Coronary artery (tissue), 2 donors: ENCODE measurements at places on chromosomes 7 and 10.

GRCh38 chr7:95886501-95887090 lies 114.2 kb downstream of the DYNC1I1 start:
- DNase-seq = no peak

GRCh38 chr10:75332081-75332480 lies 69.5 kb downstream of the ZNF503 start:
- no peak for DNase-seq

- no peak for DNase-seq
Observed at GRCh38 chr7:106039486-106040060, 72.5 kb downstream of the SYPL1 start.

- no peak for DNase-seq
Observed at GRCh38 chr10:4345877-4346646, 479.9 kb upstream of the AKR1E2 start.

DNA sequence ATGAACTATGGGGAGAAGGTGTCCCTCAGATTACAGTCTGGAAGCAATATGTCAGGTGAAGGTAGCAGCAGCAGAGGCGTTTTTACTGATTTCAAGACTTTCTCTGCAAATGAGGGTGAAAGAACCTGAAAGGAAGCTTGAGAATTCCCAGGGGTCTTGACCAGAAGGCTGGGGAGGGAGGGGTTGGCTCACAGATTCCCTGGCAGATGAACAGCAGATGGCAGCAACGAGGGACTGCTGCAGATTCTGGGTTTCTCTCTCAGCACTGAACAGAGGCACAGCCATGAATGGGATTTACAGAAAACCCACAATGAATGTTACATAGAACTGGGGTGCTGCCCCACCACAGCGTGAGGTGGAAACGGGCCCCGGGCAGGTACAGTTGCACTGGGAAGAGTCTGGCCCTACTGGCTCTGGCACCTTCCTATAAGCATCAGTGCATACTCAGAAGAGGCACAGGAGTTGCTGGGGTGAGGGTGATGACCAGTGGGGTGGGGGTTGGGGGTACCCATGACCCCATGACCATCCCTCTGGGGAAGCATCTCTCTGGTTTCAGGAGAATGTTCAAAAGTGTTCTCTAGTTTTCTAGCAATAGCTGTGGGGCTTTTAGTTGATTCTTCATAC lies 317.8 kb downstream of the SH2D4B start:
- DNase-seq = no peak

DNA sequence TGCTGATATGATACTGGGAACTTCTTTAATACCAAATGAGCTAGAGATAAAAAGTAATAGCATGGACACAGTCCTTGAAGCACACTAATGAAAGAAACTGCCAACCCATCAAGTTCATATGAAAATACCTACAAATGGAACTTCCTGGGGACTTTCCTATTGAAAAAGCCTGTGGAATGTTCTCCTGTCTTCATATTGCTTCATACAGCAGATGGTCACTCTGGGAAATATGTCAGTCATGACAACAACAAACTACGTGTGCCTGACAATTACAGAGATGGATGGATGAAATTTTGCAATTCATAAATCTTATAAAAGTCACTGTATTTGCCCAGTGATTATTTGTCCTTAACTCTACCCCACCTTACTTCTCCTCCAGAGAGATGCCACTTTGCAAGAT lies 106.6 kb upstream of the COL1A2 start:
- no peak for DNase-seq

DNA sequence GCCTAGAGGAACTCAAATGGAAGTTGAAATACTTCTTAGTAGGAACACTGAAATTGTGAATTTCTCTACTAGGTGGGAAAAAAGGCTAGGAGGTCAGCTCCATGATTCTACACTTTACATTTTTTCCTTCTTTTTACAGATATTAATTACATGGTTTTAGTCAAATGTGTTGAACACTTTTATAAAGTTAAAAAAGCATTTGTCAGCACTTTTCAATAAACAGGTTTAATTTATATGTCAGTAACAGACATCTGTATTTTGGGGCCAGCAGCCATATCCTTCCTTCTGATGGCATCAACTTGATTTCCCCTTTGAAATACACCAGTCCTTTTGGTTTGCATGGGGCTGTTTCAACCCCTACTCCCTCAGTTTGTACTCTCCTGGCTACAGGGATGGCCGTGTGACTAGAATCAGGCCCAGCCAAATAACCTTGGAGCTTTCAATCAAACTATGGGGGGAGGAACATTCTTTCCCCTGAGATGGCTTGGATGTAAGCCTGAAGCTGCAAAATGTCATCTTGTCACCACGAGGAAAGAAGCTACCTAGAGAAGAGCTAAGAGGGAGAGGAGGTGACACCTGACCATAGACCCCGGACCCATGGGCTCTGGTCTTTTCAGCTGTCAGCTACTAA lies 171.0 kb upstream of the NEBL start:
- no peak for DNase-seq

- no peak for DNase-seq
Observed at GRCh38 chr7:78695826-78696225, 757.6 kb downstream of the MAGI2 start.

- no peak for DNase-seq
Observed at GRCh38 chr7:80220022-80220634, 85.5 kb downstream of the GNAI1 start.

- DNase-seq = peak; percentile 45
Observed at GRCh38 chr10:129470103-129470851, 3.2 kb downstream of the MGMT start.

GRCh38 chr10:102131286-102132170 lies 1.3 kb upstream of the PPRC1 start:
- no peak for DNase-seq

DNA sequence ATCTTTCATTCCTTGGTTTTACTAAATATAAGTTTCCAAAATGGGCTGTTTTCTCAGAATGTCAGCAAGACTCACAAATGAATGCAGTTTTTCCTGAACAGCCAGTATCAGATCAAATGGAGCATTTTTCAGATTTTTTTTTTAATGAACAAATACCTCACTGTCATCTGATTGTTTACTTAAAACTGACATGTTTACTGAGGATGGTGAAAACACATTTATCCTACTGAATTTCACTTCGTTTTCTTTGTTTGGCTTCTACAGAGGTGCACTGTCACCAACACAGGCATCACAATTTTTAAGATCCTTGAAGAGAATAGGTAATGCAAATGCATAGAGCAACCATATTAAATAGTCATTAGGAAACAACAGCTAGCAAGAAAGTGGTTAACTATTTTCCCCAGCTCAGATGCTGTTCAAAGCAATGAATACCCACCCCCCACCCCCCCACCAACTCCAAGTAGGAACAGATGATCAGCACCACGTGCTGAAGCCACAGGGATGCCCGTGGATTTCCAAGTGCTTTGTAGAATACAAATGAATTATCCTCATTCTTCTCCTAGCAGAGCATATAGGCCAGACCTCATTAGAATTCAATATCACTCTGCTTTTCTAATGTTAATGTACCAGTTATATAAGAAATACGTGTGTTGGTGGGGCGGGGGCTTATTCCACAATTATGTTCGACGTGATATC lies 205.9 kb downstream of the SKAP2 start:
- no peak for DNase-seq

- no peak for DNase-seq
Observed at GRCh38 chr7:6714360-6714759, 7.6 kb upstream of the ZNF12 start.

DNA sequence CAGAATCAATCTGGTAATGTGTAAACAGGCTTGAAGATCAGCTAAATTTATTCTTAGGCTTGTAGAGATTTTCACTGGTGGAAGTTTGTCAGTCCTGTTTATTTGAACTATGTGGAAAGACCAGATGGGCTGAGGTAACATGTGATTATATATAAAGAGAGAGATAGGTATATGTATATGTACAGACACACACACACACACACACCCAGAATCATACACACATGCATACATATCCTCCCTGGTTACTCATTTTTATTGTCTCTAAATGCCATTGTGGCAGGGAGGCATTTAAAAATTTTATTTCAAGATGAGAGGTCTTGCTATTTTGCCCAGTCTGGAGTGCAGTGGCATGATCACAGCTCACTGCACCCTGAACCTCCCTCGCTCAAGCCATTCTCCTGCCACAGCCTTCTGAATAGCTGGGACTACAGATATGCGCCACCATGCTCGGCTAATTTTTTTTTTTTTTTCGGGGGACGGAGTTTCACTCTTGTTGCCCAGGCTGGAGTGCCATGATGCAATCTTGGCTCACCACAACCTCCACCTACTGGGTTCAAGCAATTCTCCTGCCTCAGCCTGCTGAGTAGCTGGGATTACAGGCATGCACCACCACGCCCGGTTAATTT lies 78.1 kb upstream of the CYTH3 start:
- no peak for DNase-seq

DNA sequence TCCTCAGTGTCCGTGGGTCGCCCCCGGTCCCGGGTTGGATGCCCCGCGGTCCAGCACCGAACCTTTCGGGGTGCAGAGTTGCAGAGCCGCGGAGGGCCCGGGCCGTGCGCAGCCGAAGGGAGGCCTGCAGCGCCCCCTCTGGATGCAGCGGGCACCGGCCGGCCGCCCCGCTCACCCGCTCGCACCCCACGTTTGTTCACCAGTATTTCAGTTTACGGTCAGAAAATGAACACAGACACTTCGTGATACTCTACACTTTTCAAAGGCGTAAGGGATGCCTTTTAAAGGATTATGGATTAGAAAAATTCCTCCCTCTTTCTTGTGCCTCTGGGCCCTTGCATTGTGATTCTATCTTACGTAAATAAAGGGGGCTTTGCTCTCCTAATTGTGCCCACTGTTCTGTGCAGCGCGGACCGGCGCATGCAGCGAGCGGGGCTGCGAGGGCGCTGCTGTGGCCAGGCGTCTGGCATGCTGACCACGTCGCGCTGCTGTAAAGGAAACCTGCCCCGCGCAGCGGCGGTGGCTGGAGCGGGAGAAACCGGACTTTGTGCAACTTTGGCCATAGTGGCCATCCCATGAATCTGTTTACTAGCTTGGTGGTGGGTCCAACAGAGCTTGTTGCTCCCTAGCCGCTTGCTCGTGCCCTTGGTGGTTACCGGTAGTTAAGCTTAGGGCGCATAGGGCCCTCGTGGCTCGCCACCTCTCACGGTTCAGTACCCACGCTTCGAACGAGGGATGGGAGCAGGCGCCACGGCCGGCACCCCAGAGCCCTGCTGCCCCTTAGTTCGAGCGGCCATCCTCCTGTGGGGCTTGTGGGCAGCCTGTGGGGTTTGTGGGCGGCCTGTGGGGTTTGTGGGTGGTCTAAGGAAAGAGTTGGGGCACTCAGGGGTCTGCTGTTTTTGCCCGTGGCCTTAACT lies 739 bp upstream of the MEST start:
- DNase-seq = no peak

DNA sequence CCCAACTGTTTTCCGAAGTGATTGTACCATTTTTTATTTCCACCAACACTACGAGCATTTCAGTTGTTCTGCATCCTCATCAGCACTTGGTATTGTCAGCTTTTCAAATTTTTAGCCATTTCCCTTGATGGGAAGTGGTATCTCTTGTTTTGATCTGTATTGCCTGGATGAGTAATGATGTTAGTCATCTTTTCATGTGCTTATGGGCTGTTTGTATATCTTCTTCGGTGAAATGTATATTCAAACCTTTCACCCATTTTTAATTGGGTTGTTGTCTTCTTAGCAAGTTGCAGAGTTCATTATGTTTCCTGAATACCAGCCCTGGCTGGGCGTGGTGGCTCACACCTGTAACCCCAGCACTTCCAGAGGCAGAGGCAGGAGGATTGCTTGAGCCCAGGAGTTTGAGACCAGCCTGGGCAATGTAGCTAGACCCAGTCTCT lies 22.1 kb downstream of the CLIP2 start:
- DNase-seq = no peak

- DNase-seq = no peak
Observed at GRCh38 chr7:69661342-69661741, 63.1 kb downstream of the AUTS2 start.

- no peak for DNase-seq
Observed at GRCh38 chr10:3159152-3159551, 13.4 kb downstream of the PITRM1 start.

GRCh38 chr7:99997545-99998137 lies 17.8 kb upstream of the ZKSCAN1 start:
- DNase-seq = no peak

- DNase-seq = no peak
Observed at GRCh38 chr10:9301554-9301953, 1247.1 kb downstream of the GATA3 start.

- DNase-seq = no peak
Observed at GRCh38 chr10:5040781-5041470, 37.3 kb upstream of the AKR1C2 start.

GRCh38 chr10:17064435-17064834 lies 65.2 kb downstream of the CUBN start:
- DNase-seq = no peak

GRCh38 chr7:114217026-114217806 lies 197.4 kb upstream of the FOXP2 start:
- no peak for DNase-seq

- DNase-seq = no peak
Observed at GRCh38 chr7:45923290-45923689, 2.2 kb upstream of the IGFBP3 start.

DNA sequence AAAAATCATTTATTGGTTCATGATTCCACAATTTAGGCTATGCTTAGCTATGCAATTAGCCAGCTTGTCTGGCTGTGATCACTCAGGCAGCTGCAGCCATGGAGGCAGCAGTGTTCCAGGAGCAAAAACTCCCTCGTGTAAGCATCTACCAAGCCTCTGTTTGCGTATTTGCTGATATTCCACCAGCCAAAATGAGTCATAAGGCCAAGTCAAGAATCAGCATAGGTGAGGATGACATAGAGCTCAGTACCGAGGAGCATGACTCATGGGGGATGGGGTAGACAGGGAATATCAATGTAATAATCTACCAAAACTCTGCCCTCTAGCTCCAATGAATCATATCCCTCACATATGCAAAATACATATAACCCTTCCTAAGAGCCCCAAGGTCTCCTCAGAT lies 63.3 kb downstream of the IMMP2L start:
- no peak for DNase-seq

- DNase-seq = no peak
Observed at GRCh38 chr7:91266067-91266688, 1.9 kb downstream of the FZD1 start.

DNA sequence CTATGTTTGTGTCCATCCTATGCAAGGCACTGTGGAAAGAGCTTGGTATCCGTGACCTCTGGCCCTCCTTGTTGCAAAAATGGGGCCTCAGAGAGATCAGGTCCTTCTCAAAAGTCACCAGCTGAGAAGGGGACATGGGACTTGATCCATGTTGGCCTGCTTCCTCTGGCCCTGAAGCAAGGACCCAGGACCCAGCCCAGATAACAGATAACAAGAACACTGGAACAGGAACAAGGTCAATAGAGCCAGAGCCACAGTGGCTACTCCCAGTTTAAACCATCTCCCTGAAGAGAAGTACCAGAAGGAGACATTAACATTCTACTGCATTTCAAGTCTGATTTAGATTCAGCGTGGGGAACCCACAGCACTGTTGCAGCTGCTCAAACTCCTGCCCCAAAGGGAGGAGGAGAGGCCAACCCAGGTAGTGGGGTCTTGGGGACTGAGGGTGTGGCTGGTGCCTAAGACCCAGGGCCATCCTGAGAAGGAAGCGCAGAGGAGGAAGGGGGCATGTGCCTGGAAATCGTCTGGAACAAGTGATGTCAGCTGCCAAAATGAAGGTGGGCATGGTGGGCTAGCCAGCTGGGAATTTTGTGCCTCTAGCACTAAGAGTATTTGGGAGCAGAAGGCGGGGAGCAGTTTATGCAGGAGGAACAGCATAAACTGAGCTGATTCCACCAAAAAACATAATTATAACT lies 61.2 kb downstream of the VSTM4 start:
- no peak for DNase-seq
